Right ventricle myocardium inferior (tissue), 1 donor: ENCODE measurements at places on chromosomes 7 and 10. TPM values are rescaled to one million over a fixed set of nuclear protein-coding genes. Genes with fewer than 3 reads are reported as not detected.

The HOXA9 gene
- not detected for total RNA-seq

The HKDC1 gene
- not detected for total RNA-seq

The LRRC17 gene
- 2.1 TPM for total RNA-seq

The ADRB1 gene
- total RNA-seq: 63.1 TPM

The ZNF277 gene
- total RNA-seq: 15.7 TPM

The SKIDA1 gene
- total RNA-seq: 2.6 TPM

The SFTPD gene
- 0.43 TPM for total RNA-seq

The C10orf105 gene
- 0.05 TPM for total RNA-seq

The SYNPO2L gene
- 232 TPM for total RNA-seq

The PLEKHS1 gene
- total RNA-seq: not detected

The CPN1 gene
- total RNA-seq: not detected

The PPP1R17 gene
- not detected for total RNA-seq

The ZNF248 gene
- 13.2 TPM for total RNA-seq

The TOMM7 gene
- 650 TPM for total RNA-seq

The VENTX gene
- 0.54 TPM for total RNA-seq

The LRRC18 gene
- total RNA-seq: not detected

The CCDC146 gene
- total RNA-seq: 11.0 TPM

The GSDME gene
- total RNA-seq: 4.1 TPM

The CDNF gene
- total RNA-seq: 1.9 TPM

The DPP6 gene
- total RNA-seq: 0.19 TPM

The GPR85 gene
- 0.62 TPM for total RNA-seq

The MPP7 gene
- total RNA-seq: 13.1 TPM

The CALHM2 gene
- total RNA-seq: 15.2 TPM

The HTR5A gene
- not detected for total RNA-seq
